Activated CD8-positive, alpha-beta memory T cell treated with anti-CD3 and anti-CD28 coated beads for 1 hour (primary cell): ENCODE measurements at places on chromosomes 4 and X.

DNA sequence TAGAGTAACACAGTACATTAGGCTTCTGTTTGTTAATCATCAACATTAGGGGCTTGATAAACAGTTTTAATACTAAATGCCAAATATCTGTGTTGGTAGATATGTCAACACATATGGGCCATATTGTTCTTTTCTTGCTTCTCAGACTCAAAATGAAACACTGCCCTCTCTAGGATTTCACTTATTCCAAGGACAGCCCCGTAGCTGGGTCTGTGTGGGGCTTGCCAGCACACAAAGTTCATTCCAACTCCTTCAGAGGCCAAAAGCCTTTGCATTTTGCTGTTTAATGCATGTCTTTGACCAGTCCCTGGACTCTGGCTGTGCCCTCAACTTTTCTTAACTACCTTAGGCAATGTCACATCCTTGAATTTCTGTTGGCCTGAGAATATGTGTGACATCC lies 102.0 kb upstream of the ZNF827 start:
- no peak for DNase-seq

GRCh38 chr4:126004941-126005340 lies 690.2 kb downstream of the FAT4 start:
- DNase-seq: no peak

DNA sequence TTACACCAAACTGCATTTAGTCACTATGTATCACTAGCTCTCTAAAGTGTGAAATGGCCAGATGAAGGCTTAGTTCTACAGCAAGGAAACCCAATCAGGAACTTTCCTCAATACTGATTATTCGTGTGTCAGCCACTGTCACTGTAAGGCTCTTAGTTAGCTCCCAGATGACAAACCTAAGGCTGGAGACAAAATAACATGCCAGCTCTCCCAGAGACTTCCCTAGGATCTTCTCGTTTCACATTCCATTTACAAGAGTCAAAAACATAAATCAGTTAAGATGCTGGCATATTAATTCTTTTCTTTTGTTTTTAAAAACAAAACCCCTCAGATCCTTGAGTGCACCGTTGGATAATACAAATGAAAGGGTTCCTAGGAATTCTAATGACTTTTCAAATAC lies 88.2 kb upstream of the TFDP3 start:
- DNase-seq: no peak

DNA sequence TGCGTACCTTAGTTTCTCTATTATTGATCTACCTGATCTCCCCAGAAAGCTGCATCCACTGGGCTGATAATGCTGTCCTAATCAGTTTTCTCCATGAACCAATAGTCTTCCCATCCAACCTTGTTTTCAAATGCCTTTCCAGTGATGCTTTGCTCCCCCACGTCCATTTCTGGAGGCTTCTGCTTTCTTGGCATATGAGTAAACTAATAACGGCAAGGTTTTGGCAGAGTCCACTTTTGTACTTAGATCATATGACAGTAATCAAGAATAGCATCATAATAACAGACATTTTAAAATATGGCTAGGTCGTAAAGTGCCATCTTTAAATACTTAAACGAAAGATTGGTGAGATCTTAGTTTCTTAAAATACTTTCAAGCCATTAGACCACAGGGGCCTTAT lies 38.4 kb upstream of the FAM9B start:
- DNase-seq: no peak

DNA sequence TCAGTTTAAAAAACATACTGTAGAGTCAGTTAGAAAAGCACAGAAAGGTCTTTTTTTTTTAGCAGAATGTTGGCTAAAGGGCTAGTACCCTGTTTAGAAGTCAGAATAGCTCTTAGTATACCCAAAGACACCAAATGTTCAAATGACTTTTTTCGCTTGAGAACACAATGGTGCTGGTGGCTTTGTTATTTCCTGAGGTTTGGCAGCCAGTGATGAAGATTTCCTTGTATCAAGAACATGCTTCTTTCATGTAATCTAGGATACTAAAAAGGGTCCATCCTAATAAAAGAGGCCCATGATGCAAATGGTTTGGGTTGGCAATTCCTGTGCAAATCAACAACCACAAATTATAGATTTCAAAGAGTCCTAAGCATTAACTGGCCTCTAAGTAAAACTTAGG lies 21.1 kb upstream of the CD40LG start:
- no peak for DNase-seq

GRCh38 chr4:151644622-151645021 lies 116.2 kb downstream of the GATB start:
- no peak for DNase-seq

DNA sequence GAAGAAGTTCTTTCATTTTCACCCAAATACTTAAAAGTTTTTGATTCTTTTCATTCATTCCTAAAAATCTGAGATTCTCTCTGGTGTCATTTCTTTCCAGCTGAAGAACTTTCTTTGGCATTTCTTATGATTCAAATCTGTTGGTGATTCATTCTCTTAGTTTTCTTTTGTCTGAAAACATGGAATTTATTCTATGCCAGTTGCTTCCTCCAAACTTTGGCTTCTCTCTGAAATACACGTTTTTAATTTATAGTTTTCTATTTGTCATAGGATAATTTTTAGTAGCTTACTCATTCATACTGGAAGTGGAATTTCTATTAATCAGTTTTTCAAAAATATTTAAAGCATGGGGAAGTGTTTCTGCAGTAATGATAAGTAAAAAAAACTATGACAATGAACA lies 1012.0 kb downstream of the RPA4 start:
- no peak for DNase-seq

GRCh38 chrX:50125480-50125879 lies 75.3 kb downstream of the AKAP4 start:
- DNase-seq: no peak

DNA sequence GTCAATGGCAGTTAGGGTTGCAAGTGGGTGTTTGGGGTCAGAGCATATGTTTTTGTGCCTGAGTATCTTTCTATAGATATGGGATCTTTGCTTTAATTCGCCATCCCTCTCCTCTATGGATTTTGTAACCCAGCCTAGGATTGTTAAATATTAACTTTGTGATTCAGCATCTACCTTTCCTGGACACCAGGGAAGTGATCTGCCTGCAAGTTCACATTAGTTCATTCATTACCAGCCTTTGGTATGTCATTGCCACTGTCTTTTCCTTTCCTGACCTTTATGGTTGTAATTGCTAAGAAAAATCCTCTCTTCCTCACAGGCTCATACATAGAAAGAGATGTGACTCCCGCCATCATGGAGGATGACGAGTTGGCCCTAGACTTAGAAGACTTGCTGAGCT lies 73.8 kb downstream of the KIT start:
- no peak for DNase-seq

- DNase-seq: no peak
Measured at GRCh38 chr4:86961605-86962295, 26.9 kb downstream of the AFF1 start.

DNA sequence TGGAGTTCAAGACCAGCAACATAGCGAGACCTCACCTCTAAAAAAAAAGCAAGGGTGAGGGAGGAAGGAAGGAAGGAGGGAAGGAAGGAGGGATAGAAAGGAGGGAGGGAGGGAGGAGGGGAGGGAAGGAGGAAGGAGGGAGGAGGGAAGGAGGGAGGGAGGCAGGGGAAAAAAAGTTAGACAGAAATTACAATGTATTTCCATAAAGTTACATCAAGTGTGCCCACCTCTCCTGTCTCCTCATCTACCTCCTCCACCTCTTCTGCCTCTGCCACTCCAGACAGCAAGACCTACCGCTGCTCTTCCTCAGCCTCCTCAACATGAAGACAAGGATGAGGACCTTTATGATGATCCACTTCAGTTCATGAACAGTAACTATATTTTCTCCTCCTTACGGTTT lies 8.3 kb downstream of the LIN54 start:
- no peak for DNase-seq

- no peak for DNase-seq
Measured at GRCh38 chr4:84623661-84624060, 40.7 kb downstream of the CDS1 start.

- no peak for DNase-seq
Measured at GRCh38 chrX:13690836-13691235, 1.9 kb downstream of the RAB9A start.
